NCI-H526 (cell line): ENCODE measurements at places on chromosomes 4 and X.

GRCh38 chr4:72701987-72702819 is 133.2 kb upstream of the ADAMTS3 start:
- DNase-seq: peak; percentile 48

GRCh38 chrX:8374041-8374825 is 90.4 kb upstream of the VCX3B start:
- DNase-seq: no peak

DNA sequence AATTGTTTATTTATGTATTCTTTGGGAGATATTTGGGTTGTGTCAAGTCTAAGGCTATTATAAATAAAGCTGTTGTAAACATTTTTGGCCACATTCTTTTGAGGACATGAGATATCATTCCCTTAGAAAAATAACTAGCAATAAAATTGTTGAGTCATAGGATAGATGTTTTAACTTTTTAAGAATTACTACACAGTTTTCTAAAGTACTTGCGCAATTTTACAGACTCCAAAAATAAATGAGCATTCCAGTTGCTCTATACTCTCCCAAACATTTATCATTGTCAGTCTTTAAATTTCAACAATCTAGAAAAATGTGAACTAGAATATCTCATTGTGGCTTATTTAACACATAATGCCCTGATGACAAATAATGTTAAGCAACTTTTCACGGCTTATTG is 189.1 kb upstream of the ADGRL3 start:
- no peak for DNase-seq

- no peak for DNase-seq
Observed at GRCh38 chr4:10203851-10204250, 87.3 kb upstream of the WDR1 start.

DNA sequence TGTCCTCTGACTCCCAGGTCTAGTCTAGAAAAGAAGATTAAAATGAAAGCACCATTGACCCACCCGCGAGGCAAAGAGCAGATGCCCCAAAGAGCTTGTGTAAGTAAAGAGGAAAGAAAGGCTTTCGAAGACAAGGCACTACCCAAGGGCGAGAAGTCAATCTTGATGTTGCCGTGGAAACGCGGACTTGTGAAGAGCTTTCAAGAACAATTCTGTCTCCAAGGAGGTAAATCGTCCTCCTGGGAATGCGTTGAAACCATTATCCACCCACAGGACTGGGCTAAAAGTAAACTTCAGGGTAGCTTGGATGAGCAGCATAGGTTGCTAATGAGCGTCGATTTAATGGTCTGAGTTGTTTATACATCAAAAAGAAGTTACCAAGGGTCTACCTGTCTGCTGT is 189.3 kb downstream of the DHRSX start:
- no peak for DNase-seq

DNA sequence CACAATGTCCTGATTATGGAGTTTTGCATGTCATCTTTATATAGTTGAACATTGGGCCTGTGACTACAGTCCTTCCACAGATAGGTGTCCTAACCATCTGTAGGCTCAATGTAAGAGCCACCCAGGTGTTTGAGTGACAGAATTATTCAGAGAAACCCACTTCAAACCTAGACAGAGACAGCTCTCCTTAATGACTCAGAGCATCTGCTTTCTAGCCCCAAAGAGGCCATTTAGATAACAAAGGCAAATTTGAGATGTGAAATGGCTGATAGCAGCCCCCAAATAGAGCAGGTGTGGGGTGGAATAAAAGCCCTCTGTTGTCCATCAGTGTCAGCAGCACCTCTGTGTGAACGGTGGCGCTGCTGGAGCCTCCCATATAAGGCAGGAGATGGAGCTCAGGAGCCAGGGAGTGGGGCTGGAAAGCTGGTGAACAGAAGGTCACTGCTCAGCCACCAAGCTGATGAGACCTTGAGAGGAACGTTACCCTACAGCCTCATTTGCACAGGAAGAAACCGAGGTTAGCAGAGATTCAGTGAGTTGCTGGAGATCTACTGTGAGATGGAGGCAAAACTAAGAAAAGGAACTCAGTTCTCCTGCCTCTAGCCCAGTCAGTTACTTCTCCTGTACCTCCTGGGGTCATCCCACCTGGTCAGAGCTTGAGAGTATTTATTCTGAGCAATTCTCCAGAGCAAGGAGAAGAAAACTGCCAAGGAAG is 153.3 kb upstream of the LNX1 start:
- DNase-seq: peak; percentile 96

DNA sequence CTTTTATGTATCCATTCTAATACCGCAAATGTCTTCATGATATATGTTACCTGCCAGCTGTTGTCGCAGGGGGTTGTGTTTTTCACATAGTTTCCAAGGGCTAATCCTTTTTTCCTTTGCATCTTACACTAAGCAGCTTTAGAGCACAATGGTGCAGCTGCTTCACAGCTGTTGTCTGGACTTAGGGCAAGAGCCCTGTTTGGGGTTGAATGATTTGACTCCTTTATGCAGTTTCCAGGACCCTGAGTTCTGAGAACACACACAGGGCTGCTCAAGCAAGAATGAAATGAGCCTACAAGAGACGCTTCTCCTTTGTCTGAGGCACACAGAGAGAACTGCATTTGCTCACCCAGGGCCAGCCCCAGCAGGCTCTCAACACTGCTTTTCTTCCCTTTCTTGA is 20.2 kb downstream of the CCNG2 start:
- no peak for DNase-seq

DNA sequence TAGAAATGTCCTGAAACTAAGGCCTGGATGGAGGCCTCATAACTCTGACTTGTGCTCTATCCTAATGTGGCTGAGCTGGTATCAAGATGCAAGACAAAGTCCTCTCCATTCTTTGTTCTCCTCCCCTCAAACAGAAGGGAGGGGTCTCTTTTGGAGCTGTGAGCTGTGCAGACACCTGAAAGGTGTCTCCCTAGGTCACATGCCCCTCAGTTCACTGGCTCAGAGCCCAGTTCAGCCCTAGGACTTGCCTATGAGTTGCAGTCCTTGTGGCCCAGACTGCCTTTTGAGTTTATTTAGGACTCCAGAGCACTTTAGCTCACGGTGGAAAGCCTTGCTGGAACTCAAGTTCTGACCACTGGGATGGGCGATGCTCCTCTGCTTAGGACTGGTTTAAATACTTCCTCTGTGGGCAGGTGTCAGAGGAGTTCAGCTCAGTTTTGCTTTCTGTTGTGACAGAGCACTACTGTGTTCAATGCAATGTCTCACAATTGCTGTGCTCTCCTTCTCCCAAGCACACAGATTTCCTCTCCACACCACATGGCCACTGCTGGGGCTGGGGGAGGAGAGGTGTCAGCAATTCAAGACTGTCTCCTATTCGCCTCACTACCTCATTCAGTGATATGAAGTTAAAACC is 84.8 kb upstream of the ZNF827 start:
- no peak for DNase-seq

GRCh38 chr4:174869339-174869738 is 40.3 kb upstream of the GLRA3 start:
- DNase-seq: no peak

- DNase-seq: no peak
Observed at GRCh38 chr4:2263926-2264321, 2.0 kb upstream of the MXD4 start.

- DNase-seq: no peak
Observed at GRCh38 chr4:77348815-77349214, 191.8 kb downstream of the CCNG2 start.

DNA sequence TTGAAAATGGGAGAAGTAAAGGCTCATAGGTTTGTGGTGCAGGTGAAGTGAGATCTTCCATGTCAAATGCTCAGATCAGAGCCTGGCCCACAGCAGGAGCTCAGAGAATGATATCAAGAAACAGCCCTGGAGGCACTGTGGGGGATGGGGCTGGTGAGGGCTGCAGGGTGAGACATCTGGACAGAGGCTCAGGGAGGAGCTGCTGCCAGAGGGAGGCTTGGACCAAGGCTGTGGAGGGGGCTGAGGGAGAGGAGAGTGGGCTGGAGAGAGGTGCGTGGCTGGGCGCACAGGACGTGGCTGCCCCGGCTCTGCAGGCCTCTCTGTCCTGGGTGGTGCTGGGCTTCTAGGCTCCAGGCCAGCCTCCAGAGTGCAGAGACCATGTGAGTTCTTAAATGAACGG is 5.6 kb downstream of the SORCS2 start:
- DNase-seq: no peak

DNA sequence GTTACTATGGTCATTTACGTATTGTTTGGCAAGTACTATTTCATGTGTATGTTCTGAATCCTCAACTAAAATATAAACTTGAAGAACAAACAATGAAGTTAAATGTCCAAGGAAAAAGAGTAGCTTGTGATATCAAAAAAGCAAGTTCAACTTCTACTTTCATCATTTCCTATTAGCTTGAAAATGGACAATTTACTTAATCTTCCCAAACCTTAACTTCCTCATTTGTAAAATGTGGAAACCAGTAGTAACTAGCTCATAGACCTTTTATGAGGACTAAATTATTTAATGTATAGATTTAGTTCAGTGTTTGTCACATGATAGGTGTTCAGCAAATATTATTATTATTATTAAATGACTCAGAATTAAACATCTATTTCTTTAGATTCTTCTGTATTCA is 276.8 kb upstream of the TET2 start:
- DNase-seq: no peak

DNA sequence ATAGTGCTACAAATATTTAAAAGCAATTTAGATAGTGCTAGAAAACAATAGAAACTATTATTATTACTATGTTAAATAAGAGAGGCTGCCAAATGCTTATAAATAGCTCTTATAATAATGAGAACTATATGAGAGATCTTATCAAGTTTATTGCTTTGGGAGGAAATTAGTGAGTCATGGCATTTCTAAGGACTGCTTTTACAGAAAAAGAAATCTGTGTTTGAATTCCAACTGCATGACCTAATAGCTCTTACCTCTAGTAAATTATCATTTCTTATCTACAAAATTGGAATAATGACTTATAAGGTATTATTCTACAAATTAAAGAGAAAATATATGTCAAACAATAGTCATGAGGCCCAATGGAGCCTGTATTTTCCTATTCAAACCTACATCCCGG is 177.2 kb downstream of the GABRG1 start:
- DNase-seq: no peak

DNA sequence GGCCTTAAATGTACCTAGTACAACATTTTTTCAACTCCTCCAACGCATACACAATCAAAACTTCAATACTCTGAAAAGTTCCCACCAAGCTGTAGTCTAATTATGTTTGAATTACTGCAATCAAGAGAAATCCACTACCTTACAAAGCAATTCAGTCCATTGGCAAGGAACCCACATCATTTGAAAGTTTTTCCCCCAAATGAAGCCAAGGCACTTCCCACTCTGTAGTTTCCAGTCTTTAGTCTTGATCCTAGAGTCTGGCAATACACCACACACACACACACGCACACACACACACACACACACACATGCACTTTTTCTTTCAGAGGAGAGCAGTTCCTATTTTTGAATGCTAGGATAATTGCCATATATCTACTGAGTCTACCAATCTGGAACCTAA is 79.6 kb downstream of the ANTXR2 start:
- DNase-seq: no peak

DNA sequence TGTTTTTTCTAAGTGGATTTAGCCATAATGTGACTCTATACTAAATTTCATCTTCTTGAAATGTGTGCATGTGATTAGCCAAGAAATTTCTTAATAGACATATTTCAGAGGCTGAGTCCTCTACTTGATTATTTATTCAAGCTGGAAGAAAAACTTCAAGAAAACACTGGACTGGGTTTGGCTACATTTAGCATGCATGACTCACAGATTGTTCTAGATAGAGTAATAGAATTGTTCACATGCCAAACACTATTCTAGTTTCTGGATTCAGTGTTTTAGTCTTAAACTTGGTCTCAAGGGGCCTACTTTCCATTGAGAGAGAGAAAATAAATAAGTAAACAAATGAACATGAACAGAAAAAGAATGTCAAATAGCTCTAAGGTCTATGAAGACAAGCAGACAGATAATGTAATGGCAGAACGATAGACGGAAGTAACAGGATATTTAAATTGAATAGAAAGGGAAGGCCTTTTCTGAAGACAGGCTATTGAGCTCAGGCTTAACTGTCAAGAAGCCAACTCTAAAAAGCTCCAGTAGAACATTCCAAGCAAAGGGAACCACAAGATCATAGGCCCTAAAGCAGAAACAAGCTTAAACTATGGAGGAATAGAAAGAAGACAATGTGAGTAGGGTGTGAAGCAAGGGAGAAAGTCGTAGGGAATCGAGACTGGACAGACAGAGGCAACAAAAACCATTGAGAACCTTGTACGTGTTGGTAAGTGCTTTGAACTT is 104.6 kb downstream of the TMEM144 start:
- DNase-seq: no peak

- DNase-seq: no peak
Observed at GRCh38 chr4:70754470-70754869, 32.7 kb downstream of the RUFY3 start.

DNA sequence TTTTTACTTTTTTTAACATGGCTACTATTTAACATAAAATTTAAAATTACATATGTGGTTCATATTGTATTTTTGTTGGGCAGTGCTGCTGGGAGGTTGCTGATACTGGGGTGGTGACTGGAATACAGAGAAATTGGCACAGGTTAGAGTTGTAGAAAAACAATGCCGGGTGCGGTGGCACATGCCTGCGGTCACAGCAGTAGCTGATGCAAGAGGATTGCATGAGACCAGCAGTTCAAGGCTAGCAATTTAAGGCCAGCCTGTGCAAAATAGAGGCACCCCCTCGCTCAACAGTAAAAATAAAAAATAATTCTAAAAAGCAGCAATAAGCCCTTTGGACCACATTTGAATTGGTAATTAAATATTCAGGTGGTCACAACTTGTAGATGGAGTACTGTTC is 11.8 kb upstream of the CPE start:
- no peak for DNase-seq

GRCh38 chrX:155767051-155767875 is 113.9 kb upstream of the VAMP7 start:
- peak; percentile 77 for DNase-seq

- no peak for DNase-seq
Observed at GRCh38 chrX:10130354-10130753, 26.4 kb upstream of the CLCN4 start.

- DNase-seq: no peak
Observed at GRCh38 chr4:26342328-26343037, 21.7 kb downstream of the RBPJ start.

GRCh38 chr4:186097386-186097785 is 7.1 kb upstream of the FAM149A start:
- no peak for DNase-seq
